ENCODE measurements at places on chromosomes 6 and 20. TPM values are rescaled to one million over a fixed set of nuclear protein-coding genes. Genes with fewer than 3 reads are reported as not detected.

DNA sequence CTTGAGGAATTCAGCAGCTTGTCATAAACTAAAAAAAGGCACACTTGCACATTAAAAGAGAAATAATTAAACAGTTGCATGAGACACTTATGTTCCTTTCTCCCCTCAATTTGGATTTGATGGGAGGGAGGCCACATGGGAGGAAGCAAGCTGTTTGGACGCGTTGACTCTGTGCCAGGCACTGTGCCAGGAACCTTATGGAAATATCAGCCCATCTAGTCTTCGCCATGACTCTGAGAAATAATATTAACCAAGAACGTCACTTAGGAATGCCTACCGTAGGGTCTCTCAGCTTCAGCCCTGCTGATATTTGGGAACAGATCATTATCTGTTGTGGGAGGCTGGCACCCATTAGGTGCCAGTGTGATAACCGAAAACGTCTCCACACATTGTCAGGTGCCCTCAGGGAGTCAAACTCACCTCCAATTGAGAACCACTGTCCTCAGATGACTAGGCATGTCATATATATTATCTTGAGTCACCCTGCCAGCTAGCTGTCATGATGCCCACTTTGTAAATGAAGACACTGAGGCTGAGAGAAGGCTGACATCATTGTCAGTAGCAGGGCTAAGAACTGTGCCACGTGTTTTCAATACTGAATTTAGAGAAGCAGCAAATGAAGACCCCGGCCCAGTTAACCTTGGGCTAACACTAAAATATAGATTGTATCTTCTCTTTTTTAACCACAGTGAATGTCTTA, 36.1 kb downstream of the EYA2 start:
- no peaks in the 10 kb centered on the region for H3K4me1 ChIP-seq
- no peaks in the 10 kb centered on the region for H3K36me3 ChIP-seq
- no peak overlapping the region for H3K27ac ChIP-seq
- no peak overlapping the region for H3K4me3 ChIP-seq

GRCh38 chr20:56299362-56299761, 50.8 kb downstream of the MC3R start:
- no peak for DNase-seq
- H3K27ac ChIP-seq, result no peak overlapping the region
- no peaks in the 10 kb centered on the region for H3K36me3 ChIP-seq

COL11A2 gene
- polyA plus RNA-seq, result 0.30 TPM

DNA sequence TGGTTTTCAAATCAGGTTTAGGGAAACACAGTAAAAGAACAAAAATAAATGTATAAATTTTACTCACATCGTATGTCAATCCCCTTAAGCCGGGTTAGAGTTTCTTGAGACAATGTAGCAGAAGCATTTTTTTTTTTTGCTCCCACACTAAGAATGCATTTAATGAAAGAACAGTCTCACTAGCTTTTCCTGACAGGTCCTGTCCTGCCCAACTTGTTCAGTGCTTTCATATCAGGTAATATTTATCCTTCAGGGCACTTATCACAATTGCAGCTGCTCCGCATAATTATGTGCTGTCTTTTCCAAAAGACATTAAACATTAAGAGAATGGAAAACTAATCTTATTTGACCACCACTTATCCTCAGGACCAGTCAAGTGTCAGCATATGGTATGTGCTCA, 632.0 kb downstream of the HTR1B start:
- H3K27ac ChIP-seq, result no peak overlapping the region
- H3K36me3 ChIP-seq, result no peaks in the 10 kb centered on the region
- H3K27me3 ChIP-seq, result no peaks in the 10 kb centered on the region
- H3K4me3 ChIP-seq, result no peak overlapping the region
- DNase-seq, result no peak

DNA sequence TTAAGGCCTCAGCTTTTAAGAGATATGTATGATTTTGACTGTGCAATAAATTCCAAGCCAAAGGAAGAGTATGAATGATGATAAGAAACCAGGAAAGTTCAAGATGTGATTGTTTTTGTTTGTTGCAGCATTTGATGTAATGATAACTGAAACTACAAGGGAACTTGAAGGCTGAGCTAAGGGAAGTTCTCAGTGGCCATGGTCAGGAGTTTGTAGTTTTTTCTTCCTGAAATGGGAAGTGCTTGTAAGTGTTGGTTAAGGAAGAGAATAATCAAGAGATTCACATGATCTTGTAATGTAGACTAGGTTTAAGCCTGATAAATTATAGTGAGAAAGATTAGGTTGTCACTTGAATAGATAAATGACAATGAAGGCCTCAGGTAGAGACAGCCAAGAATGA, 53.4 kb downstream of the PTCHD4 start:
- H3K4me3 ChIP-seq, result no peak overlapping the region
- H3K4me1 ChIP-seq, result no peaks in the 10 kb centered on the region
- no peaks in the 10 kb centered on the region for H3K27me3 ChIP-seq
- no peak overlapping the region for H3K27ac ChIP-seq

Measured in naive B cell (primary cell).